Muscle of arm (tissue), 14 donors: ENCODE measurements at places on chromosomes 16 and 17. TPM values are rescaled to one million over a fixed set of nuclear protein-coding genes. Genes with fewer than 3 reads are reported as not detected.

DNA sequence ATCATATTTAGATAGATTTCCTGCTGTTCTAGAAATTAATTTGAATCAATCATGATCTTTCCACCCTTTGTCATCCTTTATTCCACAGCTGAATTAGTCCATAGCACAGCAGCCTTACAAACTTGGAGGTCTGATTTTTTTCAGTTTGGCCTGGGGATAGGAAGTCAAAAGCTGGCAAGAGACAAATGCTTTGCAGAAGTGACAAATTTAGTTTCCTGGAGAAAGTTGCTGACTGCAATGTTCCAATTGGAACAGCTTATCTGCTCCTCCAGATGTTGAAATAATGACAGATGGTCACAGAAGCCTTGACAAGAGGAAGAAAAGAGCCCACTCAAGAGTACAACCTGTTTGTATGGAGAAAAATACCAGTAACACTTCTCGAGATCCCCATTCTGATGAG is 1276.1 kb upstream of the CDH8 start:
- peak; percentile 21 for DNase-seq

GRCh38 chr16:31880322-31880979 is 6.8 kb downstream of the ZNF267 start:
- no peak for DNase-seq

Gene C17orf113
- not detected for polyA plus RNA-seq

Gene NUPR1
- polyA plus RNA-seq = 28.5 TPM

Gene SPATA22
- not detected for polyA plus RNA-seq
